IPS DF 19.7 (cell line): ENCODE measurements at places on chromosomes 3 and 15.

DNA sequence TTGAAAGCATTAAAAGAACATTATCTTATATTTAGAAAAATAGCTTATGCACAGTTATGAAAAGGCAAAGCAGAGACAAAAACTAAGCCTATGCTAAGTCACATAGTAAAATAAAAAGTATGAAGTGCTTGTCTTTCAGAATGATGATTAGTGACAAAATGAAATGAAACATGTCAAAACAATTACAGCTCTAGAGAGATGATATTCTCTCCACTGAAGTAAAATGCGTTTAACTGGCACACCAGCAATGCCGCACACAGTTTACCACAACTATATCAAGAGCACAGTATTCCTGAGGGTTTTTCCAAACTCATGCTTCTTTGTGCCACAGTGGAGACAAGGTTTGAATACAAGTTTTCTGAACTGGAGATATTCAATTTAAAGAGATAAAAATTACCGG, 2.1 kb upstream of the ZBBX start:
- DNase-seq = no peak

DNA sequence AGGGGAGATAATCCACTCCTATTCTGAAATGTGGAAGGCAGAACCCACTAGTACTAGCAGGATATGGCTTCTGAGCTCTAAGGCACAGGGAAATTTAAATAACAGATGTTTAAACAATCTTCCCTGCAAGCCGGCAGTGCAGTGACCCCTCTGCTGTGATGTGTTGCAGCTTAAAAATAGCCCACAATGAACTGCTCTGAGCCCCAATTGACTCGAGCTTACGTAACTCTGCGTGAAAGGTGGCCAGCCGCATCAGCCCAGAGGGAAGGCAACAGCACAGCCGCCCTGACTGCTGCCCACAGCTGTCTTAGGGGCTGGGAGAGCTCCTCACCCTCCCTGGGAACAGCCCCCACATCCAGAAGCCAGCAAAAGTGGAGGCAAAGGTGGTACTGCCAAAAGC, 12.5 kb upstream of the CAMKV start:
- no peak for DNase-seq

GRCh38 chr3:1421577-1421976, 328.8 kb downstream of the CNTN6 start:
- no peak for DNase-seq

DNA sequence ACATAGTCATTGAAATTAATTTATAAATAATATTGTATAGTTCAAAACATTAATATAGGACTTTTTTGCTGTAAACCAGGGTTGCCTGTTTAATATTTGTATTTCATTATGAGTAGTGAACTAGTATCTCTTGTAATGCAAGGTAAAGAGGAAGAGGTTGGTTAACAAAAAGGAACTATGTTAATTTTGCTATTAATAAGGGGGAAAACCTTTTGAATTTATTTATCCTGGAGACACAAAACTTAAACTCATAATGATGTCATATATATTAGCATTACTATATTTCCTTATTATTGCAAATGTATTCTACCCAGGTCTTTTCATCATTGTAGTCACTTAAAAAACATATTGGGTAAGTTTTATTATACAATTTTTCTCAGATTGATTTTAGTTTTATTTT, 94.5 kb downstream of the CHL1 start:
- no peak for DNase-seq

- no peak for DNase-seq
Measured at GRCh38 chr3:188589071-188589470, 435.1 kb downstream of the LPP start.

DNA sequence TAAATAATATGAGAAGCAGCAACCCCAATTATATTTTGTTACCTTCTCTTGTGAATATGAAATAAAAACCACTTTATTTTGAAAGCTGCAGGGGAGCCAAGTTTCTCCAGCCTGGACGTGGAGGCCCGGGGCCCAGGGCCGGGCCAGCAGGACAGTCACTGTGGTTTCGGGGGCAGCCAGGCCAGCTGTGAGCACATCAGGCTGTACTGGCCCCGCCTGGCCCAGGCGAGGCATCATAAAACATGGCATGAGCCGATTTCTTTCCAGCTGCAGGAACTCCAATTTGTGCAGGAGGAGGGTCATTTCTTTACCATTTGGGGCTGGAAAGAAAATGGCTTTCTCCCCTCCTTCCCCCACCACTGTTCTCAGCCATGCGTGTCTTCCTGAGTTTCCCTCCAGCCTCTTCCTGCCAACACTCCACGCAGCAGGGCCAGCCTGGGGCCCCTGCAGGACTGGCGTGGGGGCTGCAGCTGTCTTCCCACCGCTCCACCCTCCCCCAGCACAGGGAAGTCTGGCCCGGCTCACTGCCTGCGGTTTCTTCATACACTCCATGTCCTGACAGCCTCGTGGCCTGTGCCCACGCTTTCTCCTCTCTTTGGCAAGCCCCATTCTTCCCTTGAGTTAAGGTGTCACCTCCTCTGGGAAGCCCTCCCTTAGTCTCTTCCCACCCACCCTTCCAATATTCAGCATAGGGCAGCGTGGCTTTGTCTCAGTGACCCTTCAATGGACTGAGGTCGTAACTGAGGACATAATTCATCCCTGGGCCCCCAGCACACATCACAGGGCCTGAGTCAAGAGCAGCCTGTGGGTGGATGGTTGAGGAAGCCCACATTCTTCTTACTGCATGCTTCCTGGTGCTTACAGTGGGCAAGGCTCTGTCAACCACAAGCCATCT, 135.8 kb downstream of the CHSY1 start:
- DNase-seq = no peak

DNA sequence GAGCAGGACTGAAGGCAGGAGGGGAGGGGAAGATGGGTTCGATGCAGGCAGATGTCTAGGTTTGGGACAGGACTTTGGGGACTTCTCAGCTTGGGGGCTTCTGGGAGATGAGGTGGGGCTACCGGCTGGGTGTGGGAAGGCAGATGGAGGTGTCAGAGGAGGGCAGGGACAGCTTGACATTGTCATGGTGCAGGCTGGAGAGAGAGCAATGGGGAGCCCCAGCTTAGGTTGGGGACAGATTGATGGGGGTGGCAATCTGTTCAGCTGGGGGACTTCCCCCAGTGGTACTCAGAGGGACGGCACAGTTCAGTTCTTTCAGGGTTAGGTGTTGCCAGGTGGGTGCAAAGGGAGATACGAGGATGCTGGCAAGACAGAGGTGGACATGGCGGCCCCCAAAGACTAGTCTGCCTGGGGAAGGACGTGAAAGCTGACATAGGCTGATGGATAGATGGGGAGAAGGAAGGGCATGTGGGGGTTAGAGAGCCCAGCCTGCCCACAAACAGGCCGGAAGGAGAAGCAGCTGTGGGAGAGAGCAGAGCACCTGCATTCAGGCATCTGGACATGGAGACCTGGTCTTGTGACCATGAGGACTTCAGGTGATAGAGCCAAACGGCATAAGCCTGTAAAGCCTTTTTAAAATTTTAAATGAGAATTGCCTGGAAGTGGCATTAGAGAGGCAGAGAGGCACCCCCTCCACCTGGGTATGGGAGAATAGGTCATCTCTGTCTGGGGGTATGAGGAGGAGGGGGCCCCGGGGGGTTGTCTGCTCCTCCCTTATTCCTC, 21.1 kb downstream of the ACAA1 start:
- no peak for DNase-seq

- no peak for DNase-seq
Measured at GRCh38 chr15:27201425-27201824, 230.4 kb downstream of the GABRG3 start.

- peak; percentile 48 for DNase-seq
Measured at GRCh38 chr3:111252779-111253178, 181.2 kb downstream of the NECTIN3 start.

- no peak for DNase-seq
Measured at GRCh38 chr3:105959851-105960250, 91.0 kb upstream of the CBLB start.
